ENCODE measurements at places on chromosomes 11 and 22.
A peak's percentile ranks its signal among the peaks of the same experiment; 100 is the strongest.

- no peak for DNase-seq
Observed at GRCh38 chr11:8867035-8867434, 44.0 kb upstream of the AKIP1 start.

DNA sequence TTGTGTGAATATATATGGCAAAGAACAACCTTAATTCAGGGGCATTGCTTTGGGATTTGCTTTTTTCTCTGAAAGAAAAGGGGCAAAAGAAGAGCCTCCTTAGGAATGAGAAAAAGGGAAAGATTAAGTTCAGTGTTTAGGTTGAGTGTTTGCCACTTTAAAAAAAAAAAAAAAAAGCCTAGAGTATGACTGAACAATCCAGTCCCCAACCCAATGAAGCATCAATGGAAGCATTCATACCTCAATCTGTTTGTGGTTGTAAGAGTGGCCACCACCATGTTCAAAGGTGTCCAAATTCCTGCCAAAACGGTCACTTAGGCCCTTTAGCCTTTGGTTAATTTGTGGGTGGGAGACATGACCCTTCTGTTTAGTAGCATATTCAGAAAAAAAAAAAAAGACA is 260.6 kb downstream of the SOX6 start:
- DNase-seq, result no peak

GRCh38 chr11:122872046-122872445 is 10.5 kb upstream of the JHY start:
- no peak for DNase-seq

GRCh38 chr11:1520663-1521267 is 34.2 kb upstream of the MOB2 start:
- no peak for DNase-seq

- no peak for DNase-seq
Observed at GRCh38 chr11:75430714-75431532, 2.1 kb downstream of the KLHL35 start.

GRCh38 chr22:26313291-26313690 is 115.8 kb upstream of the ASPHD2 start:
- no peak for DNase-seq

DNA sequence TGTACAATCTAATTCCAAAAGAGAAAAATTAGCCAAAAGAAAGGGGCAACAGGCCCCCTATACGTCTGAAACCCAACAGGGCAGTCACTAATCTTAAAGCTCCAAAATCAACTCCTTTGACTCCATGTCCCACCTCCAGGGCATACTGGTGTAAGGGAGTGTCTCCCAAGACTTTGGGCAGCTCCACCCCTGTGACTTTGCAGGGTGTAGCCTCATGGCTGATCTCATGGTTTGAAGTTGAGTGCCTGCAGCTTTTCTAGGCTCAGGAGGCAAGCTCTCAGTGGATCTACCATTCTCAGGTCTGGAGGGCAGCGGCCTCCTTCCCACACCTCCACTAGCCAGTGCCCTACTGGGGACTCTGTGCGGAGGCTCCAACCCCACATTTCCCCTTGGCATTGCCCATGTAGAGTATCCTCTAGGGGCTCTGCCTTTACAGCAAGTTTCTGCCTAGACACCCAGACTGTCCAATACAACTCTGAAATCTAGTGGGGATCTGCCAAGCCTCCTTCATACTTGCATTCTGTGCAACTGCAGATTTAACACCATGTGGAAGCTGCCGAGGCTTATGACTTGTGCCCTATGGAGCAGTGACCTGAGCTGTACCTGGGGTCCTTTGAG is 94.5 kb downstream of the TRIM29 start:
- no peak for DNase-seq

DNA sequence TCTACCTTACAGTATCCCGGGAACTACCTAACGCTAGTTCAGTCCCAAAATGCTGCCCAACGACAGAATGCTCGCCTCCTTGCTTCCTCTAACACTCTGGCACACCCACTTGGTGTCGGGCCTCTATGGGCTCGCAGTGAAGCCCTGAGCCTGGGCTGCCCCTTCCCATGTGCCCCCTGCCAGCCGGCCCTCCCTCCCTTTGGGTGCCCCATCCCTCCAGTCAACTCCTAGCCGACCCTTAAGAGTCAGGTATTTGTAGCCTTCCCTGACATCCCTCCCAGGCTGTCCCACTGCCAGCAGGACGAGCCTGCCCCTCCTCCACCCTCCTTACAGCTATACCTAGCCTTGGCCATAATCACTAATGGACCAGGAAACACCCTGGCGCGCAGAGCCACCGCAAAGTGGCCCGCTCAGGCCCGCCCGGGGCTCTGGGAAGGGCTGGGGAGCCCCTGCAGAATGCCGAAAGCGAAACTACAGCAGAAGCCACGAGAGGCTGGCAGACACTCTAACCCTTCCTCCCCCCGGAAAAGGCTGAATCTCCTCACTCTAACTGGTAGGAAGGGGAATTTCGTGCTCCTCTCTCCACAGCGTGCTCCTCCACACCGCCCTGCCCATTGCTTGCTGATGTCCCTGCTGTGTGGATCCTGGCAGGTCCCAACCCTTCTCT is 8.2 kb downstream of the CBX7 start:
- peak; percentile 72 for DNase-seq

Data from activated CD4-positive, alpha-beta memory T cell treated with anti-CD3 and anti-CD28 coated beads, Interleukin-2, amount 10 ng/mL, durations not matched to agents 7 days and 5 days (primary cell).